Stimulated activated CD4-positive, alpha-beta T cell treated with anti-CD3 and anti-CD28 coated beads, TNF-alpha, amount 100 ng/mL, for 4 hours (primary cell): ENCODE measurements at places on chromosomes 3 and 15.

DNA sequence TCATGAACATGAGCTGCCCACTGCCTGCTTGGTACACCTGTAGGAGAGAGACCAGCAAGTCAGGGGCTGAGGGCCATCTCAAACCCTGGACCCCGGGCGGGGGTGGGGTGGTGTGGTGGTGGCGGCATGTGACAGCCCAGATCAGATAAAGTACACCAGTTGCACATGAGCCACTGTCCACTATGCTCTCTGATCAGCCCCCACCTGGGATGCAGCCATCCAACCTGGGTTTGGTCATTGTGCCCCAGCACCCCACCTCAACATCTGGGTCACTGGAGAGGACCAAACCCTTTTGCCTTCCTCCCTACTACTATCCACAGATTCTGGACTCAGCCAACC is 3.0 kb upstream of the NCKIPSD start:
- DNase-seq = no peak

DNA sequence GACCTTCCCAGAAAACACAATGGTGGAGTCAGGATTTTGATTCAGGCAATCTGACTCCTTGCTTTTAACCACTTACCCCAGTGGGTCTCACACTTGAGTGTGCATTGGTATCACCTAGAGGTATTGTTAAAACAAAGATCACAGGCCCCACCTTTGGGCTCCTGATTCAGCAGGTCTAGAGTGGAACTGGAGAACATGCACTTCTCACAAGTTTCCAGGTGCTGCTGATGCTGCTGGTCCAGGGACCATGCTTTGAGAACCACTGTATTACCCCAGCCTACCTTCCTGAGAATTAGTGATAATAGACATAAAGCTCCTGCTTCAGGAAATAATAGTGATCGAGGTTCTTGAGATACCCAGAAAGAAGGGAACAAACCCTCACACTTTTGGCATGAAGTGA is 466.9 kb downstream of the EPHB1 start:
- no peak for DNase-seq

GRCh38 chr3:160564949-160565441 is 376 bp downstream of the KPNA4 start:
- DNase-seq = no peak

DNA sequence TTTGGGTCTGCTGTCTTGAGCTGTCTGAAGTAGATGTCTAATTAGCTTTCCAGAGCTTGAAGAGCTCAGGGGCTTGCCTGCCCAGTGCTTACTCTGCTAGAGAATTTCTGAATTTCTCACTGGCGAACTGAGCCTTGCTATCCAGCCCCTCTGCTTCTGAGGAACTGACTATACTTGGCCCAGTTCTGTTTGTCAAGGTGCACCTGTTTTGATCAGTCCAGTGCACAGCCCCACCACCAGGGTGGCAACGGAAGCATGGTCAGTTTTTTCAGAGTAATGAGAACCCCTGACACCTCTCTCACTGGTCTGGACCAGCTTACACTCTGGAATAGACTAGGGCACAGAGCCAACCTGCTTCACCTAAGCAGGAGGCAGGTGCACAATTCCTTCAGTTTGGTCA is 25.2 kb downstream of the ITGB5 start:
- DNase-seq = no peak

- DNase-seq = no peak
Measured at GRCh38 chr3:88852606-88853005, 254.8 kb upstream of the EPHA3 start.

- no peak for DNase-seq
Measured at GRCh38 chr15:50053055-50053856, 65.8 kb downstream of the ATP8B4 start.

- DNase-seq = no peak
Measured at GRCh38 chr3:75295013-75295412, 369.1 kb upstream of the FRG2C start.
